ENCODE measurements at places on chromosomes 16 and 17. TPM values are rescaled to one million over a fixed set of nuclear protein-coding genes. Genes with fewer than 3 reads are reported as not detected.

GRCh38 chr16:80670170-80670865 lies 129.5 kb downstream of the DYNLRB2 start:
- no peak for DNase-seq

GRCh38 chr17:32523017-32523680 lies 36.4 kb downstream of the CDK5R1 start:
- no peak for DNase-seq

Gene ST6GALNAC1
- total RNA-seq, result 3.1 TPM

Gene RNF213
- 25.6 TPM for total RNA-seq

GRCh38 chr16:19710191-19710908 lies 7.7 kb downstream of the KNOP1 start:
- DNase-seq, result no peak

Gene OTOP3
- not detected for total RNA-seq

DNA sequence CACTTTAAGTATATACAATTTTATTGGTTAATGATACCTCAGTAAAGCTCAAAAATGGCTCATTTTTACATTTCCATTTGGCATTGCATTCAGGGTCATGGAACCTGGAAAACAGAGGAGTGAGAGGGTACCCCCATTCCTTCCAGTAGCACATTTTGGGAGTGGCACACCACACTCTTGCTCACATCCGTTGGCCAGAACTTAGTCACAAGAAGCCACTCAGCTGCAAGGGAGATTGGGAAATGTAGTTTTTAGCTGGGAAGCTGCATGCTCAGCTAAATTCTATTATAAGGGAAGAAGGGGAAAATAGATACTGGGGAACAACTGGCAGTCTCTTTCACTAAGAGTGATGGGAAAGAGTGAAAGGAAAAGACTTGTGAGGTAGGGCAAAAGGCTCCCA lies 102.5 kb upstream of the TMEM97 start:
- no peak for DNase-seq

GRCh38 chr16:69306031-69306430 lies 5.1 kb upstream of the VPS4A start:
- no peak for DNase-seq

DNA sequence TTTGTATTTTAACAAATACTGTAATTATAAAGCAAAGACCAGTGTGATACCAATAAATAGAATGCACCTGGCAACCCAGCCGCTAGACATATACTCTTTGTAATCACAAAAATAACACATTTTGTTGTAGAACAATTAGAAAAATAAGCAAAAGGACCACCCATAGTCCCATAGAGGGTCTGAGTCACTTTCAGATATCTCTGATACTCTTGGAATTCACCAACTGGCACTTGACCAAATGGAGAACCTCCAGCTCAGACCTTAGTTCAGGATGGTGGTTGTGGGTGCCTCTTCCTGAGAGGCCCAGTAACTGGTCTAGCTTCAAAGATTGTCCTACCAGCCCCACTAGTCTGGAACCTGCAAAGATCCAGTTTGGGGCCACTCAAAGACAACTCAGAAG lies 789 bp upstream of the TERF2 start:
- no peak for DNase-seq

DNA sequence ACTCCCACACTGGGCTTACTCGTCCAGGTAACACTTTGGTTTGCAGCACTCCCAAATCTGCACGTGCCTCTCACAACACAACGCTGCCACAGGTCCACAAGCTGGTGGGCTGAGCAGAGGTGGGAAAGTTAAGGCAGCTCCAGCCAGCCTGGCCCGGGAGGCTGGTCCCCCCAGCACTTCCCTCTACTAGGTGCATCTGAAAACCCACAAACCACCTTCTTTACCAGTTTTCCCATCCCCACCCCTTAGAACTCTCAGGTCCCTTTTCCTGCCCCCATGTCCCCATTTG lies 1.4 kb upstream of the GAA start:
- DNase-seq, result no peak

Gene TERB1
- not detected for total RNA-seq

DNA sequence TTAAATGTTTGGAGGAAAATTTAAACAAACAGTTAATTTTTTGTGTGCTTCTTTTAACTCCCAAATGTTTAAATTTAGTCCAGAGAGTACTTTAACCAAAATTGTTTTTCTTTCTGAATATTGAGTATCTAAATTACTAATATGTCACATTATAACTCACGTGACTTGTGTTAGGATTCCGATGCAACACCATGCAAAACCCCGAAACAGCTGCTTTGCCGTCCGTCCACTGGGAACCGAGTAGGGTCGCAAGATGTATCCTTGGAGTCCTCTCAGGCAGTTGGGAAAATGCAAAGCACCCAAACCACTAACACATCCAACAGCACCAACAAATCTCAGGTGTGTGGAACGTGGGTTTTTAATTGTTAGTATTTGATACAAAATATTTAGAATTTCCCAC lies 38.7 kb upstream of the ADCY7 start:
- no peak for DNase-seq

GRCh38 chr16:61791464-61791863 lies 244.8 kb downstream of the CDH8 start:
- no peak for DNase-seq

All from left ventricle myocardium inferior (tissue), 1 donor.